H4 (cell line): ENCODE measurements at places on chromosomes 6 and 20. TPM values are rescaled to one million over a fixed set of nuclear protein-coding genes. Genes with fewer than 3 reads are reported as not detected.

The MAP3K7 gene
- total RNA-seq: 13.9 and 18.3 TPM in 2 replicates

The GMDS gene
- 20.2 and 23.6 TPM in 2 replicates for total RNA-seq

- DNase-seq: no peak
Observed at GRCh38 chr6:2729921-2730320, 20.8 kb downstream of the MYLK4 start.

DNA sequence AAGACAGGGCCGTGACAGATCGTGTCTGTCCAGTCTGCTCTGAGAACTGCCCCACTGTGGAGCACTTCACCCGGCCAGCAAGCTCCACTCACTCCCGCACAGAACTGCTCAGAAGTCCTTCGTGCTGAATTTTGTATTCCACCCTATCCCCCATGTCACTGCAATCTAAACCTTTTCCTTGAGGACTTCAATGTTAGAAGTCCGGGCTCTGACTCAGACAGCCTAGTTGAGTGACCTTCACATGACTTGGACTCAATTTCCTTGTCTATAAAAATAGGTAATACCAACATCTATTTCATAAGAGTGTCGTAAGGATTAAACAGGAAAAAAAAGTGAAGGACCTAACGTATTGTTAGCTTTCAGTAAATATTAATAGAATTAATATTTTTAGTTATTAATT, 161.6 kb downstream of the QRSL1 start:
- no peak for DNase-seq

The BTNL2 gene
- total RNA-seq: not detected in 2 replicates

- no peak for DNase-seq
Observed at GRCh38 chr6:136521427-136521826, 28.8 kb downstream of the MAP7 start.

- DNase-seq: no peak
Observed at GRCh38 chr6:33634161-33634727, 13.1 kb downstream of the ITPR3 start.

GRCh38 chr6:139029470-139030227, 1.1 kb downstream of the ABRACL start:
- peak; percentile 15 for DNase-seq

- DNase-seq: peak; percentile 47
Observed at GRCh38 chr6:31541059-31541657, 645 bp downstream of the DDX39B start.

The PLN gene
- total RNA-seq: 0.60 TPM in 1 of 2 replicates, not detected in the other

- no peak for DNase-seq
Observed at GRCh38 chr6:89212472-89212871, 4.7 kb downstream of the GABRR1 start.

DNA sequence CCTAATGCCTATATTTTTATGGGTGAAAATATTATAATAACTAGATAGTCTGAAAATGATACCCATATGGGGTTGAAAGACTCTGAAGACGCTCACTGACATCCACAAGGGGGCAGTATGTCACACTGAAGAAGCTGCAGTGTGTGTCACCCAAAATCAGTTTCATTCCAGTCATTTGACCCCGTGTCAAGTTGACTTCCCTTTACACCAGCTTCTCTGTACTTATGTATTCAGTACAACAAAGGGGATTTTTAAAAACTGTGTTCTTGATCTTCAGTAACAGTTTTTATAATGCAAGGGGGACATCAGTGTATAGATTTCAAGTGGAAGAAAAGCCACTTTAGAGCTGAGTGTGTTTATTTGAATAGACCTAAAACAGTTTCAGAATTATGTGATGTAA, 19.3 kb downstream of the FAXC start:
- peak; percentile 37 for DNase-seq

GRCh38 chr6:165899611-165900010, 236.6 kb upstream of the PDE10A start:
- DNase-seq: no peak

The WFDC2 gene
- total RNA-seq: not detected in 2 replicates

The DDX27 gene
- total RNA-seq: 30.6 and 33.9 TPM in 2 replicates

The ADAT2 gene
- 1.7 and 4.5 TPM in 2 replicates for total RNA-seq

The GNL1 gene
- total RNA-seq: 42.1 and 56.7 TPM in 2 replicates

DNA sequence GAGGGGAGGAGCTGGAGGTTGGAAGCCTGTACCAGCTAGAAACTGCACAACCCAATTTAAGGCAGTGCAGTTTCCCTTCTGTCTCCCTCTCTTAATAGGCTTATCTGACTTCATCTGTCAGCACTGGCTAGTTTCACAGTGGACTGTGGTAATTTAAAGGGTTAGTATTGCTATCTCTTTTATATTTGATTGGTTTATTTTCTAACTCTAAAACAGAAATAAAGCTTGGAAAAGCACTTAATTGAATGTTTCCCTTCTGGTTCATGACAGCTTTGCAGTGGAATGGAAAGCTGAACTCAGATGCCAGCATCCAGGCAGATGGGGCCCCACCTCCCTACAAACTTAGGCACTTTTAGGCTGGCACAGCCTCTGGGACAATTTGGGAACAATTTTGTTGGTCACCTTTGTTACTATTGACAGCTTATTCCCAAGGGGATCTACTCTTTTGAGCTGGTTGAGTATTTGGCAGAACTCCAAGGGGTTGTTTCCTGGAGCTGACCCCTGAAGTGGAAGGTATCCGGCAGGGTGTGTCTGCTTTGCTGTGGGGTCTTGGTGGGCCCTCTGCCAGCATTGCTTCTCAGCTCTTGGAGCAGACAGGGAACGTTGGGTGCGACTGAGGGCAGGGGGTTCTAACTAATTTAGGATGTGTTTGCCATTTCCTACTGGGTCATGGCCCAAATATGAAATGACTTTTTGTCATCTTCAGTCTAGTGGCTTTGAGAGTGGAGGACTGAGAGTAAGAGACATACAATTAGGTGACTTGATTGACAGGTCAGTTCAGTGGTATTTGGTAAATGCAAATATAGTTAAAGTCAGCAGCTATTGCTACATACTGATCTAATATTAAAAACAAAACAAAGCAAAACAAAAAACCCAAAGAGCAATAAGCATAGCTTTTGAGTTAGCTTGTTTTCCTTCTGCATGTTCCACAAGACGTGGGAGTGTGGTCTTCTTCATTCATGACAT, 9.3 kb downstream of the SH3BGRL2 start:
- DNase-seq: no peak

The TXLNB gene
- 0.04 and 0.18 TPM in 2 replicates for total RNA-seq

The ELOVL4 gene
- total RNA-seq: 2.9 and 4.5 TPM in 2 replicates

The RIMS1 gene
- total RNA-seq: 4.4 and 6.7 TPM in 2 replicates

GRCh38 chr6:150392452-150393220, 23.8 kb downstream of the IYD start:
- DNase-seq: no peak

The KCNK16 gene
- not detected in 2 replicates for total RNA-seq

The NKAPL gene
- not detected in 2 replicates for total RNA-seq

The DACT2 gene
- total RNA-seq: not detected in 2 replicates

The MYLIP gene
- 15.9 and 16.9 TPM in 2 replicates for total RNA-seq

The C6orf58 gene
- not detected in 2 replicates for total RNA-seq

The MYL9 gene
- not detected in 2 replicates for total RNA-seq

- no peak for DNase-seq
Observed at GRCh38 chr20:11027224-11027623, 353.4 kb upstream of the JAG1 start.

DNA sequence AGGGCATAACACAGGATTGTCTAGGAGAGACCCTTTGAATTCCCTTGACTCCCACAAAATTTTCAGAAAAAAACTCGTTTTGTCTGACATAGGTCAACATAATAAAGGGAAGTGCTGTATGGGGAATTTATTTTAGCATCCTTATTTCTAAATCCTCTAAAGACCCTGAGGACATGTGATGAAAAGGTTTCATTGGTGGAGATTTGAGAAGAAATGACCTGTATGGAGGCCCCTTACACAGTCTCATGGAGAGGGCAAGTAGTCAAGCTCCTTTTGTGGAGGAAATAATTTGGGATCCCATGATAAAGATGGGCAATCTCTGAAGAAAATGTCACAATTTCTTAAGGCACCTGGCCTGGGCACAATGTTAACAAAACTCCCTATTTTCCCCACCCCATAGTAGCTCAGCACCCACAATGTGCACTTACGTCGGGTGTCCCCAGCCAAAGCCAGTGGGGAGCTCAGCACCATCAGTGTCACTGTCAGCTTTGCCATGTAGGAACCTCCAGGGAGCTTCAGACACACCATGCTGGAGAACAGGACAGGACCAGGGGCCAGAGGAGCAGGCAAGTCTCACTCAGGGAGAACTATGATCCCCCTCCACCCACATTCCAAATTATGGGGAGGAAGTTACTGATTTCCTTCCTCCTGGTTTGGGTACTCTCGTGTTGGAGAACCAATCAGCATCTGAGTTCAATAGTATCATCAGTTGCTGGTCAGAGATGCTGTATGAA, at the start of gene HLA-DRB5:
TSS of gene HLA-DRB5 (minus strand) at position 591 of the 734 bp plus-strand sequence. CDS start at position 528, 63 bp downstream.
- DNase-seq: no peak
